C1 segment of cervical spinal cord (tissue), 14 donors: ENCODE measurements at places on chromosomes 4 and X.

GRCh38 chr4:2075987-2076907 lies 17.1 kb downstream of the NAT8L start:
- no peak for DNase-seq

DNA sequence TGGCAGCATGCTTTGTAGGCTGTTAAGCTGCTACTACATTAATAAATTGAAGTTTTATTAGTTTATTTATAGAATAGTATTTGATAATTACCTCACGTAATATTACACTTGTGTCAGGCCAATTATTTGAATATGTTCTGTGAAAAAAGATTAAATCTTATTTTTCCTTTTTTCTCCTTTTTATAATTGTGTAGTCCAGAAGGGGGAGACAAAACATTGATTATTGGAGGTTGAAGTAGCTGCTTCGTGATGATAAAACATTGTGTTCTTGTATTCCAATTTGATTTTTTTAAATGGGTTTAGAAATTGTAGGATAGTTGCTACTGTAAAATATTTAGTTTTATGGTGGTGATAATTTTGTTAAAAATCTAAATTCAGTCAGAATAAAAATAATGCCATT lies 85.7 kb downstream of the DIAPH2 start:
- no peak for DNase-seq

DNA sequence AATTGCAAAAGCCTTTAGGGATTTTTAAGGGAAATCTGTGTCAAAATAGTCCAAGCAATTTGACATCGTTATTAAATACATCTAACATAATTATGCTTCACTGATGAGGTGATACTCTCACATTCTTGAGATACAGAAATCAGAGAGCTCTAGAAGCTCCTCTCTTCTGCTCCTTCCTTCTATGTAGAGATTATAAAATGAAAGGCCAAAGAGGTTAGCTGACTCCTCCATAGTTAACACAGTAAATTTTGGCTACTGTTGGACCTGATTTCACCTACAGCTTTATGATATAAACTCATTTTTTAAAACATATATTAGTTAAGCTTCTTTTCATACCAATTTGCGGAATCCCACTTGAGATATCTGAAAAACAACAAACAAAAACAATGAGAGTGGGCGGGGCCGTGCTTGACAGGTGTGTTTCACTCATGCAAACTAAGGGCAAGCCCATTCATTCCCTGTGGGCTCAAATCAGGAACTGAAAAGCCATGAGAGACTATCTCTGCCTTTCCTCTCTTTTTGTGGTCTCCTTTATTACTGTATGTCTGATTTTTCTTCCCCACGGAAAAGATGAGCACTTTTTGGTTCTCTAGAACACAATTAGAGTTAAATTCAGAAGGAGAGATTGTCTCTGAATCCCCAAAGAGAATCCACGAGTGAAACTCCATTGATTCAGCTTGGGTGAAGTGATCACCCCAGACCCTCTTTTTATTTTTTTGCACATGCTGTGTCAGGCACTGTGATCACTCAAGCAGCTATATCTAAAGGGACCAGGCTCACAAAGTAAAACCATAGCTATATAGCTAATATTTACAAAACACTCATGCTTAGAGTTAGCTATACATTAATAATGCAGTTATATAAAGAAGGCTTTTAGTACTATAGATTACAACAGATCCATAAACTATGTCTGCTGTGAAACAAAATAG lies 566.3 kb downstream of the IL15 start:
- no peak for DNase-seq

- DNase-seq = no peak
Observed at GRCh38 chr4:793093-793861, 32.7 kb downstream of the CPLX1 start.

GRCh38 chrX:72306085-72306801 lies 529 bp upstream of the CITED1 start:
- DNase-seq = no peak

DNA sequence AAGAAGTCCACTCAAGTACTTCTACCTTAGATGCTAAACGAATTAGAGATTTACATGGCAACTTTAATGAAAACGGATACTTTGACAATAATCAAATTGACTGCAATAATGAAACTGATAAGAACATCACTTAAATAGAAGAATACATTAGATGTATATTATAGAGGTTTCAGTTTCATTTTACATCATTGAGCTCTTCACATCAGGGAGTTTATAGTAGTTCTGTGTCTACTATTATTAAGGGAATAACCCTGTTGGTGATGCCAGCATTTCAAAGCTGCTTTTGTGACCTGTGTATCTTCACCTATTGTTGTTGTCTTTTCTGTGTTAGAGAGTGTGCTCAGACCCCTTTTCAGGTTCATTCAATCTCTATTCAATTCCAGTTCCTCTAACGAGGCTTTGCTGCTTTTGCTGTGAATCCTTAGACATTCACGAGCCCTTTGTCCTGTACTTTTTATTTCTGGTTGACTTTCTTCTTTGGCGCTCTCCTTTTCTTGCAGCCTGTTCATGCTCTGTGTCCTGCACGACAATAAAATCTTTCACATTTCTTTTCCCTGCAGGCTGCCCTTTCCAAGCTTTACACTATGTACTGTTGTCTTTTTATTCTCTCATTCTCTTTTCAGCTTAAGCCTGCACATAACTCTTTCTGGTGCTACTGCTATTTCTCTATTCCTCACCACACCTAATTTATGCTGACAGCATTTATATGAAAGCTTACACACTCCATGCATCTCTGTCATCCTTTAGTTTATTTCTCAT lies 232.1 kb downstream of the CPE start:
- DNase-seq = no peak

GRCh38 chrX:23901805-23902204 lies 5.9 kb downstream of the APOO start:
- DNase-seq = peak; percentile 12

DNA sequence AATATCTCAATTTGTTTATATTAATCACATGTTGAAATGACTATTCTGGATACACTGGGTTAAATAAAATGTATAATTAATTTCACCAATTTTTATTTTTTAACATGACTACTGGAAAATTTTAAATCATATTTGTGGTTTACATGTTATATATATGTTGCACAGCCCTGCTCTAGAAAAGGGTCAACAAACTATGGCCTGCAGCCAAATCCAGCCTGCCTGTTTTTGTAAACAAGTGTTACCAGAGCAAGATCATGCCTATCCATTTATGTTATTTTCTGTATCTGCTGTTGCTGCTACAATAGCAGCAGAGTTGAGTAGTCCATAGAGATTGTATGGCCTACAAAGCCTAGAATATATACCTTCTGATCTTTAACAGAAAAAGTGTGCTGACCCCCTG lies 1.2 kb downstream of the TCEANC start:
- DNase-seq = no peak

DNA sequence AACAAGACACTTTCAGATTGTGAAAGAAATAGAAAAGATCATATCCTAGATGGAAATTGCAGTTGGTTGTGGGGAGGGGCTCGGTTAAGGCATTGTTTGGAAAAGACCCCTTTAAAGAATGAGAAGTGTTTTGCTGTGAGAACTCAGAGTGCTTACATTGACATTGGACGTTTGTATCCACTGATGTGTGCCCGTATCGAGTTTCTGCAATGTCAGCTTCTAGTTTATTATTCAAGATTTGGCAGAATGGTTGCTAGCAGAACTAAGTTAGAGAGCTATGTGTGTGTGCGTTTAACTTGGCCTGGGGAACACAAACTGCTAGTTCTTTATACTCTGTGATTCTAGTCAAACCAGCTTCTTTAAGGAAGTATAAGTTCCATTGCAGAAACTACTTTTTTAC lies 2702.5 kb downstream of the PCDH7 start:
- no peak for DNase-seq

- DNase-seq = no peak
Observed at GRCh38 chr4:17546222-17546621, 30.8 kb upstream of the LAP3 start.

DNA sequence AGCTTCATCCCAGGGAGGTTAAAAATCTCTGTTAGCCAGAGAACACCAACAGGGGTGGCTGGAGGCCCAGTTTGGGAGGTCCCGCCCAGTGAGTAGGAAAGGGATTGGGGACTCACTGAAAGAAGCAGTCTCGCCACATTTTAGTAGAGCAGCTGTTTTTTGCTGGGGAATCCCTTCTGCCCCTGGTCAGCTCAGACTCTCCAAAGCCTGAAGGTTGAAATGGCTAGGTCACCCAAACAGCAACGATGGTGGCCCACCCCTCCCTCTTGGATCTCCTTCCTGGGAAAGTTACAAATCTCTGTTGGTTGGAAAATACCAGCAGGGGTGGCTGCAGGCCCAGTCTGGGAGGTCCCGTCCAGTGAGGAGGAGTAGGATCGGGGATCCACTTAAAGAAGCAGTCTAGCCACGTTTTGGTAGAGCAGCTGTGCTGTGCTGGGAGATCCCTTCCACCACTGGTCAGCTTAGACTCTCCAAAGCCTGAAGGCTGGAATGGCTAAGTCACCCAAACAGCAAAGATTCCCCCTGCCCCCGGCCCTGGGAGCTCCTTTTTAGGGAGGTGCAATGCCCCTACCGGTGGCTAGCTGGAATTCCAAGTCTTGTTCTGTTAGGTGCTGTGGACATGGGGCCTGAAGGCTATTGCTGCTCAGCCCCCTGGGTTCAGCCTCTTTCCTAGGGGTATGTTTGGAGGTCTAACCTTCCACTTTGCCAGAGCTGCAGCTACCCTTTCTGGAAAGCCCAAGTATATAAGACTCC lies 40.0 kb upstream of the TEX13A start:
- no peak for DNase-seq
